ENCODE measurements at places on chromosomes 3 and 15.

- DNase-seq = peak; percentile 54
Observed at GRCh38 chr3:12237912-12238650, 50.8 kb upstream of the PPARG start.

DNA sequence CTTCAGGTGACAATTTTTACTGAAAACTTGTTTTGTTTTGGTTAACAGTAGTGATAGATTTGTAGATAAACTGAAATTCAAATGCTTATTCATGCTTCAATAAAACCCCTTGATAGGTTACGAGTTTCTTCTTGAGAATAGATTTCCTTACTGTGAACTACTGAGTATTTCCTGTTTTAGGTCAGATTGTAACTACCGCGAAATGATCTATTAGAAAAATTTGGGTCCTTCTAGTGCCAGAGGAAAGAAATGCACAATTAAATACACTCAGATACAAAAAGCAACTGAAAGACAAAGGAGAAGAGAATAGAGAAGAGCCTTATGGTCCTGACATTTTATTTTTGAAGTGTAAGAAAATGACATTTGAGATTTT is 251.7 kb upstream of the TBL1XR1 start:
- no peak for DNase-seq

GRCh38 chr3:100395679-100396431 is 5.0 kb downstream of the TOMM70 start:
- no peak for DNase-seq

DNA sequence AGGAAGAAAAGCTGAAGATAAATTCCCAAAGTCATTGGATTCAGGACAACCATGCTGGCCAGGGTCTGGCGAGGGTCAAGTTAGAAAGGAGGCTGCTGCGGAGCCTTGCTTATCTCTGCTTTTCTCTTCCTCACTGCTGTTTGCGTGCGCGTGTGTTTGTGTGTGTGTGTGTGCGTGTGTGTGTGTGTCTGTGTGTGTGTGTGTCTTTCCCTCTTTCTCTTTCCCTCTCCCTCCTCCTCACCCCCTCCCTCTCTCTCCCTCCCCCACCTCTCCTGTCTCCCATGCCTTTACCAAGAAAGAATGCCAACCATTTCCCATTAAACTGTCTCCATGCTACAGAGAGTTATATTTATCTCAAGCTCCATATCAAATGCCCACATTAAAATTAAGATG is at the start of gene COLQ:
COLQ (minus strand) TSS at position 134 of the 393 bp plus-strand sequence; CDS start at position 53, 81 bp downstream.
- no peak for DNase-seq

GRCh38 chr3:195001961-195002861 is 268.7 kb downstream of the XXYLT1 start:
- peak; percentile 11 for DNase-seq

DNA sequence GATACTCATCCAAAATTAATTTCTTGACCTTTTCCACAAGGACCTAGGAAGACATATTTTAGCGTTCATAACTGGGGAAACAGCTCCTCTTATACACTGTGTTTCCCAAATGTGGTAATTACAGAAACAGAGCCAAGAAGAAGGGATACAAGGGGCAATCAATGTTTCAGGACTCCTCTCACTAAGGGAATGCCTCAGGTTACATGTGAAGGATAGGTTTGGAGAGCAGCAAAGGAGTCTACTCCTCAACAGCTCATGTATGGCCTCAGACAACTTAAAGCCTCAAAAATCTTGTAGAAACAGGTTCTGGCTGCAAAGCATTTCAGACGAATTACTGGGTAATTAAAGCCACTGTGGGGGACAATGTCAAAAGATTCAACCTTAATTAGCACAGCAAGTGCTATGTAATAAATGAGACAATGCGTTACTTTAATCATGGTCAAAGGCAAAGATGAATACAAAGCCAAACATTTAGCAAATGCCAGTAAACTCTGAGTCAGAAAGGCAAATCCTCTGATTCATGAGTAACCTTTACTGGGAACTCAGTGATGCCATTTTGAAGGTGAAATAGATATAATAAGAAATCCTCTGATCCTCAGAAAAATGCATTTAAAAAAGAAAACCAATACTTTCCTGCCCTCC is 1111.2 kb downstream of the TUSC7 start:
- no peak for DNase-seq

DNA sequence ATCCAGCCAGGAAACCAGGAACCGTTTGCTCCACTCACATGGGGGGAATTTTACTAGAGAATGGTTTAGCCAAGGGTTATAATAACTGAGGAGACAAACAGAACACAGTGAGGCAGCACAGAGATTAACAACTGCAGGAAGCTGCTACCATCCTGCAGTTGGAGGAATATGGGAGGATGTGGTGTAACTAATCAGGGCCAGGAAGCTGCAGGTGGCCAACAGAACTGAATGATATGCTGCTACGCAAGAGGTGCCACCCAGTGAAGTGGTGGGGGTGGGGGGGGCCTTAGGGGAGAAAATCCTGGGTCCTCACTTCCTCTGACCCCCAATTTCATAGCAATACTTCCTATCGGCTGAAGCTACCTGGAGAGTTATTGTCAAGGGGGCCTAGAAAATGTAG is 306.4 kb upstream of the STT3B start:
- DNase-seq = no peak

- peak; percentile 13 for DNase-seq
Observed at GRCh38 chr3:60703956-60704736, 547.1 kb downstream of the FHIT start.

GRCh38 chr3:120421926-120422325 is 28.9 kb downstream of the FSTL1 start:
- no peak for DNase-seq

DNA sequence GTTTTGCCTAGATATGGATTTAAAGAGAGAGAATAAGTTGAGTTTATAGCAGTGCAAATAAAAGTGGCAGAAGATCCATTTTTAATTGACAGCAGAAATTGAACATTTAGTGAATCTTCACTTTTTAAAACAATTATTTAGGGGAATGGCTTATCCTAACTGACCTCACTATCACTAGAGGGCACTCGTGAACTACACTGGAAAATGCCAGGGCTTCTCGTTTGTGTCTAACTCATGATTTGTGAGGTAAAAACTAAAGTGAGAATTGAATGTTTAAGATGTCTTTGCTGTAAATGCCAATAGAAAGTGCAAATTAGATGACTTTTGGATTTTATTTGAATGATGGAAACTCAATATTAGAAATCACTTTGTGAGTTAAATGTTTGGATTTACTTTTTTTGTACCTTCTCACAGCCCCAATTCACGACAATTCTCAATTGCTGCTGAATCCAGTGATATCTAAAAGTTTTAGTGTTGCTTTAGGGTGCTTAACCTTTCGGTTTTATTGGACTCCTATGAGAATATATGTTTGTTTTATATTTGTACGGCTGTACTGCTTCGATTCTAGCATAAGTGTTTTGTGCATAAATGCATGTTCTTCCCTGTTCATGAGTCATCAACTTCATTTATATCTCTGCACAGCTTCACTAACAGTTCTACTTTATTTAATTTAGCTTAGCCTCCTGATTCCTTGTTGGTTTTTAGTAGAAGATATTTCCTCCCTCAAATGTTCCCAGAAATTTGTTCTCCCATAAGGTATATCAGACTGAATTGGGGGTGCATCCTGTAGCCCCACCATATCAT is 462.1 kb downstream of the MFSD1 start:
- peak; percentile 63 for DNase-seq

- DNase-seq = peak; percentile 33
Observed at GRCh38 chr3:25856902-25857518, 67.1 kb downstream of the OXSM start.

DNA sequence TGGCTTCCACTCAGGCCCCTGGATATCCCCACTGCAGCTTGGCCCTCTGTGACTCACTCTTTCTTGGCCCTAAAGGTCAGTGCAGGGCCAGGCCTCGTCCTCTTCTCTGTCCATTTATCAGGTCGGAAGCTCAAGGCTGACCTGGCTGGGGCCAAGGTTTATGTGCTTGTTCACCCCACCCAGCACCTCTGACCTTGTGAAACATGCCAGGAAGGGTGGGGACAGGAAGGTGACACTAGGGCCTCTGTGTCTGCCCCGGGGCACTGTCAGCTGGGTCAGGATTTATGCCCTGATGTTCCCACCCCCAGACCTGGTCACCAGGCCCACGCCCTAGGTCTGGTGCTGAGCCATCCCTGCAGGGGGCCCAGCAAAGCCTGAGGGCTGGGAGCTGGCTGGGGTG is 103.8 kb downstream of the FBLN2 start:
- DNase-seq = no peak

GRCh38 chr3:146256851-146257486 is 6.1 kb upstream of the PLSCR4 start:
- no peak for DNase-seq

DNA sequence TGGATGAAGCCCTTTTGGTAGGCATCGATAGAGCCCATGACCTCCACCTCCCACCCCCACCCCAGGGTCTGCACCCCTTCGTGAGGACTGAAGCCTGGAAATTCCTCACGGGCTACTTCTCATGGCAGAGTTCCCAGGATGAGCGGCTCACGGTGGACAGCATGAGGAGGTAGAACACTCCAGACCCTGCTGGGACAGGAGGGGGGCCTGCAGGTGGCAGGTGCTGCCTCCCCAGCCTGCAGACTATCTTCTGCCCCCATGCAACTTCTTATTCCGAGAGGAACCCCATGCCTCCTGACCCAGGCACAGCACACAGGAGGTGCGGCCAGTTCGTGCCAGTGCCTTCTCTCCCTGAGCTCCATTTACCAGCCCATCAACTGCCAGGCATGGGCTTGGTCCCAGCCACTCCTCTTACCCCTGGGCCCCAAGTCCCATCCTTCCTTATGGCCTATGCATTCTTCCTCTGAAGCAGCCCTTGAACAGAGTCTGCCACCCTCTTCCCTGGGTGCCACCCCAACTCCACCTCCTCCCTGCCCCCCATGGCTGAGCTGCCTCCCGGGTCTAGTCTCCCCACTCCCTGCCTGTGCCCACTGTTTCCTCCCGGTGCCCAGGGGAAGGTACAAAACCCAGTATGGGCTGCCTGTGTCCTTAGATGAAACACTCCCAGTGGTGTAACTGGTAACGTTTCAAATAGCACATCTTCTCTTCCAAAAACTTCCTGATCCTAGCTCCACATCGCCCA is 8.4 kb downstream of the TBC1D21 start:
- no peak for DNase-seq

- no peak for DNase-seq
Observed at GRCh38 chr3:4583416-4583815, 90.3 kb downstream of the ITPR1 start.

GRCh38 chr3:194637066-194637465 is 3.8 kb upstream of the TMEM44 start:
- DNase-seq = no peak

- no peak for DNase-seq
Observed at GRCh38 chr3:196051282-196052076, 30.4 kb downstream of the TFRC start.

GRCh38 chr3:171189394-171190080 is 163.0 kb upstream of the SLC2A2 start:
- DNase-seq = no peak

DNA sequence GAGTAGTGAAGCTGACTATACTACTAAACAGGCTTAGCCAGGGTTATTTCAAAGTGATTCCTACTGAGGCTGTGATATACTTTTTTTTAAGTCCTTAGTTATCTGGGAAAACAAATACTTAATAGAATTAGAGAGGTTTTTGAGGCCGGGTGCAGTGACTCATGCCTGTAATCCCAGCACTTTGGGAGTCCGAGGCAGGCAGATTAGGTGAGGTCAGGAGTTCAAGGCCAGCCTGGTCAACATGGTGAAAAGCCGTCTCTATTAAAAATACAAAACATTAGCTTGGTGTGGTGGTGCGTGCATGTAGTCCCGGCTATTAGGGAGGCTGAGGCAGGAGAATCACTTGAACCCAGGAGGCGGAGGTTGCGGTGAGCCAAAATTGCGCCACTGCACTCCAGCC is 34.2 kb downstream of the PRTG start:
- peak; percentile 6 for DNase-seq

- no peak for DNase-seq
Observed at GRCh38 chr3:82376883-82377282, 615.4 kb upstream of the GBE1 start.

- DNase-seq = peak; percentile 84
Observed at GRCh38 chr3:29384640-29385039, 103.8 kb downstream of the RBMS3 start.

GRCh38 chr3:9119331-9119730 is 130.1 kb downstream of the SRGAP3 start:
- DNase-seq = no peak

GRCh38 chr3:12638105-12638504 is 25.8 kb downstream of the RAF1 start:
- DNase-seq = no peak

DNA sequence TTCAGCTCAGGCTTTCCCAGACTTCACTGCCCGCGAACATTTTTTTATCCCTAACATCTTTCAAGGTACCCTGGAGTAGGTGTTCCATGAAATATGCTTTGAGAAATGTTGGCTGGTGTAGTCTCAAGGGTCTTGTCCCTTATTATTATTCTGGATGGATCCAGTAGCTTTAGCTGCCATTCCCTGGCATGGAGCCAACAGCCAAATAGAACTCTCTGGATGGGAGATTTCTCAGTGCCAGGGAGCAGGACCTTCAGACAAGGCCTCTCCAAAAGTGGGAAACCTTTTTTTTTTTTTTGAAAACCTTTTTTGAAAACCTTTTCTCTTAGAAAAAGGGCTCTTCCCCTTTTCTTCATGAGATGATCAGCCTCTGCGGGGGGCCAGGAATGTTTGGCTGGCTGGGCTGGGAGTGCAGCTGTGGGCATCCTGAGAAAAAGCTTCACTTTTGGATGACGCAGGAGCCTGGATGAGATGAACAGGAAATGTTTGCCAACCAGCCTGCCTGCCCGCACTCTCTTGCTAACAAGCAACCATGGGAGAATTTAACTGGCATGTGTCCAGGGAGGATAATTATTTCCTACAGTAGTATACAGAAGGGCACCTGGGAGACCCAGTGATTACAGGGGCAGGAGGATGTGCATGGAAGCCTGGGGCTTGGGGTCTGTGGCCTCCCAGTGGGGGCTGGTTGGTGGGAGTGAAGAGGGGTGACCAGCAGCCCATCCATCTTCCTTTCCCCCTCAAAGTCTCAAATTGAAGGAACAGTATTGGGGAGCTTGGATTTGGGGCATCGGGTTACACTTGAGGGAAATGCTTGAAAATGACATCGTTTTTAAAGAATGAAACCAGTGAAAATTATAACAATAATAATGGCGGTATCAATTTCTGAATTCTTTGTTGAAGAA is 109.1 kb upstream of the LRIG1 start:
- peak; percentile 92 for DNase-seq

GRCh38 chr3:81953111-81953510 is 191.7 kb upstream of the GBE1 start:
- no peak for DNase-seq

- no peak for DNase-seq
Observed at GRCh38 chr15:82298032-82298431, 35.4 kb downstream of the SAXO2 start.

- DNase-seq = no peak
Observed at GRCh38 chr15:40303576-40303975, 4.2 kb downstream of the PLCB2 start.

DNA sequence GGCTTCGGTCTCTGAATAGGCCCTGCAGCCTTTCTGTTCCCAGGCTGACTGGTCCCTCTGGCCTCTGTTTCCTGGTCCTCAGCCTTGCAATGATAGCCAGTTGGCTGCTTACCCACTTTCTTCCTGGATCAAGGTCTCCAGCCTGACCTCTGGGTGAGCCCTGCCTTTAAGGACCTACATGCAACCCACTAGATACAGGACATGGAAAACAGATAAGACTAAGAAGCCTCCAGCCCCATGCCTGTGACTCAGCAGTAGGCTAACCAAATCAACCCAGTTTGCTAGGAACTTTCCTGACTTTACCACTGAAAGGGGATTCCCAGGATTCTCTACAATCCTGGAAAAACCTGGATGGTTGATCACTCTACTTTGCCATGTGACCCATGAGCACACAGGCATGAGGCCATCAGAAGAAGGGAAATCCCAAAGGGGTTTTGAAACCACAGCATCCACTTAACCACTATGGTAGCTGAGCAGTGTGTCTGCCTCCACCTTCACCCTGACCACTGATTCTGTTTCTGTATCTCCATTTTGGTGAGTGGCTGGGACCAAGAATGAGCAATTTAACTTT is 188.1 kb downstream of the CHST2 start:
- DNase-seq = peak; percentile 59

All from brain microvascular endothelial cell (primary cell).